ENCODE measurements at places on chromosomes 1 and 21. TPM values are rescaled to one million over a fixed set of nuclear protein-coding genes. Genes with fewer than 3 reads are reported as not detected.

The GPR161 gene
- 7.0 TPM for total RNA-seq

The C2CD2 gene
- 20.2 TPM for total RNA-seq

The AGMAT gene
- total RNA-seq = 1.4 TPM

The SPRTN gene
- total RNA-seq = 17.2 TPM

The DPT gene
- 8.8 TPM for total RNA-seq

The FAM167B gene
- 2.1 TPM for total RNA-seq
